ENCODE measurements at places on chromosomes 11 and 22.

- no peak for DNase-seq
Observed at GRCh38 chr11:66951927-66952337, 6.3 kb downstream of the PC start.

DNA sequence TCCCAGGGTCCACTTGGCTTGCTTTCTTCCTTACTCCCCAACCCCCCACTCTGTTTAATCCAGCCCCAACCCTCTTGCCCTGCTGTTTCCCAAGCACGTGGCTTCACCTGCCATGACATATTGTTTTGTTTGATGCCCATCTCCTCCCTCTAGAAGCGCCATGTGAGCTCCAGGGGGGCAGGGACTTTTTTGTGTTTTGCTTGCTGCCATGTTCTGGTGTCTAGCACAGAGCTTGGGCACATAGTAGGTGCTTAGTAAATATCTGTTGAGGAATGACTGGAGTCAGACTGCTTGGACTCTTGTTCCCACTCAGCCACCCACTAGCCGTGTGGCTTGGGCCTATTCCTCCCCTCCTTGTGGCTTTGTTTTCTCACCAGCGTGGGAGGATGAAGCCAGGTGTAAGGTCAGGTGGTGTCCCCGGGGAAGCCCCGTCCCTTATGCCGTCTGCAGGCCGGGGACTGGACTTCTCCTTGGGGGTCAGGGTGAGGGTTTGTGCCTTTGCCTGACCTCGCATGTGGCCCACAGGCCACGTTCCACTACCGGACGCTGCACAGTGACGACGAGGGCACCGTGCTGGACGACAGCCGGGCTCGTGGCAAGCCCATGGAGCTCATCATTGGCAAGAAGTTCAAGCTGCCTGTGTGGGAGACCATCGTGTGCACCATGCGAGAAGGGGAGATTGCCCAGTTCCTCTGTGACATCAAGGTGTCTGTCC is 3.8 kb downstream of the AIP start:
- no peak for DNase-seq

DNA sequence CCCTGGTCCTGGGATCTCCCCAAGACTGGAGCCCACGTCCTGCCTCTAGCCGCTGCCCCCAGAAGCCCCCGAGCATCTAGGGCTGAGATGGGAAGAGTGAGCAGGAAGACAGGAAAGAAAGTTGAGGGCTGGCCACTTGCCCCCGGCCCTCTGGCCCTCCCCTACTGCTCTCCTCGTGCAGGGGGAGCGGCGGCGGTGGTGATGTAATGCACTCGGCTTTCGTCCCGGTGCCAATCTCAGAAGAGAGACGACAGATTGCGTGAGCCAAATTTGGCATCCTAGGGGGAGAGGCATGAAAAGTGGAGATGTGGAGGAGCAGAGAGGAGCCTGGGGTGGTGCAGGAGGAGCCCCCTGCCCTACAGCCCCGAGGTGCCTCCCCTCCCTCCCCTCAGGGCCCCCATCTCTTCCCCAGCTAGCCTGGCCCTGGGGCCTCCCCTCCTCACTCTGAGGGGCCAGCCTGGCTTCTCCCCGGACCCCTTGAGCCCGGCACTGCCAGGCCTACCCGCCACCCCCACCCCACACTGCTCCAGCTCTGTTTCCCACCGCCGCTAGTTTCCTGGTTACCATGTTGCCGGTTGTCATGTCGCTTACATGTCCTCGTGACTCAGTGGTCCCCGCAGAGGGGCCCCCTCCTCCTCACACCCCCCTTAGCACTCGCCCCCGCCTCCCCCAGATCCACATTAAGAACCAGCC is 2.5 kb downstream of the KCNJ4 start:
- DNase-seq, result no peak

GRCh38 chr11:69366591-69366990 is 72.6 kb downstream of the MYEOV start:
- DNase-seq, result no peak

- no peak for DNase-seq
Observed at GRCh38 chr11:975827-976226, 50.2 kb downstream of the AP2A2 start.

GRCh38 chr11:44532809-44533208 is 32.7 kb upstream of the CD82 start:
- DNase-seq, result no peak

DNA sequence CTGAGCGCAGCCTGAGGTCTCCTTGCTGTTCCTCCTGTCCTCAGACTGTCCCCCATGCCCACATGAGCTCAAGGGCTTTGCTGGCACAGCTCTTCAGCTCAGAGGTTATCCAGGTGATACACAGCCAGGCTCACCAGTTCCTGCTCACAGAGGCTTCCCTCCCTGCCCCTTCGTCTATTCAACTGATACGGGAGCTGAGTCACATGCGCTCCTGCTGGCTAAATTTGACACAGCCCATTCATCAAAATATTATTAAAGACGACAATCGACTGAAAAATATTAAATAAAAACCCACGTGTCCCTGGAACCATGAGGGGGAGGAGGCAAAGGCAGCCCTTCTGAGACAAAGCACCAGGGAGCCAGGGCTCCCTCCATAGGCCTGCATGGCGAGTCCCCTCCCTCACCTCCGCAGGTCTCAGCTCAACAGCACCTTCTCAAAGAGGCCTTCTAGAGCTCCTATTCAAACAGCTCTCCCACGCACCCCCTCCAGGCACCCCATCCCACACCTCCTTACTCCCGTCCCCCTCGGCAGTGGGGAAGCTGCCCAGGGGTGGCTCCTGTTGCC is 40.5 kb downstream of the DUSP8 start:
- no peak for DNase-seq

- DNase-seq, result peak; percentile 85
Observed at GRCh38 chr22:42856865-42857704, at the start of gene ARFGAP3. ARFGAP3 (minus strand) TSS chr22:42857273; CDS start chr22:42857182, 91 bp downstream.

GRCh38 chr22:45218976-45219375 is 21.7 kb downstream of the KIAA0930 start:
- no peak for DNase-seq

DNA sequence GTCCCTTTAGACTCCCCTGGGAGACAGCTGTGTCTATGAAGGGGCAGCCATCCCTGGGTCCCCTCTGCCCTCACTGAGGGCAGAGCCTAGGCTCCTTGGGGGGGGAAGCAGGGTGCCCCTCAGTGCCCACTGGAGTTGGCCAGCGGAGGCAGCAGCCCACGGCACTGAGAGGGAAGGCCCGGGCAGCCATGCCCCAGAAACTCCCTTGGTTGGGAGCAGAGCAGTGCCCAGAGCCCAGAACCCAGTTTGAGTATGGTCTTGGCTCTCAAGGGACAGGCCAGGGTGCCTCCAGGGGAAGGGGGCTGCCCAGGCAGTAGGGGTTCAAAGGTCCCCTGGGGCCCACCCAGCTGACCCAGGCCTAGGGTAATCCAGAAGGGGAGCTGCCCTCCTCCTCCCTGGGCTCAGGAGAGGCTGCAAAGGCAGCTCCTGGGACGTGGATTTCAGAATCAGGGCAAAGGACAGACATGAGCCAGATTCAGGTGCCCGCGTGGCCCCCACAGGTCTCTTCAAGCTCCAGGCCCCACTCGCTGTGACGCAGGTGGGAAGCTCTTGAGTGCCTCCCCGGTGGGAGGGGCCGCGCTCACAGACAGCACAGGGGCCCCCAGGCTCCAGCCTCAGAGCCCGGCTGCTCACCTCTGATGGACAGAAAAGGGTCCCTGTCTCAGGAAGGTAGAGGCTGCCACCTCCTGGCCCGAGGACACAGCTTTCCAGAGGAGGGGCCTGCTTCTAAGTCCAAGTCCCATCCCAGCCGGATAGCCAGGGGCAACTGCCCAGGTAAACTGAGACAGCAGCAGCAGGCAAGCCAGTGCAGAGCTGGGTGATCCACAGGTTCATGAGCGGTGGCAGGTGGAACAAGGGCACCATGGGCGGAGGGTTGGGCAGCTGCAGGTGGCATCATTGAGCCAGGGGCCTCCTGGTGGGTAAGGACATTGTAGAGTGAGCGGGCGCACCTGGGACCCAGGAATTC is 2.6 kb downstream of the C11orf21 start:
- no peak for DNase-seq

- DNase-seq, result no peak
Observed at GRCh38 chr22:17339095-17339693, 30.1 kb upstream of the CECR2 start.

Measured in amniotic stem cell (primary cell).